Fibroblast of mammary gland (primary cell): ENCODE measurements at places on chromosomes 7 and 10.

DNA sequence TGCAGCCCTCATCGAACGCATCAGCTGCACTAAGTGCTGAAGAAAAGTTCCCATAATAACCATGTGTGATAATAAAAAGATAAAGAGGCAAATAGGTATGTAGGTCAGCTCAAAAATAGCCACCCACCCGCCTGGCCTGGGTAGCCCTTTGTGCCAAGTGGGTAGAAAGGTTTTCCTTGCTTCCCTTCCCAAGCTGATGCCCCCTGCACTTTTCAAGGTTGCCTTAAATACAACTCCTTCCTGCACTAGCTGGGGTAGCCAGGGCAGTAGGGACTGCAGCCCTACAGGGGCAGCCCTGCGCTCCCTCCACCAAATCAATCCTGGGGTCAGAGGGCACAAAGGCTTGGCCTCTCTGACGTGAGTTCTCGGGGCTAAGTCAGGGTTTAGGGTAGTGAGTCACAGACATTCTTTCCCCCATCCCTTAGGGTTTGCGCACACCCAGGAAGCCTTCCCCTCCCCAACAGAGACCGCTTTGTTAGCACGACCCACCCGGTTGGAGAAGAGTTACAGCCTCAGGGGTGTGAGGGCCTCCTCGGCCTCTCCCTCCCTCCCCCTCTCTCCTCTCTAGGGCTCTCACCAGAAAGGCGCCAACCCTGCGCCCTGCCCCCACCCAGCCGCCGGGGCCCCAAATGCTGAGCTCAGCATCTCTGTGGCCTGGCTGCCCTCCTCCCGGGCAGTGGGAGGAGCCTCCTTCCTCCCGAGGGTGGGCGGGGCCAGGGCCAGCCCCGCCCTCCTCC, 13.3 kb upstream of the DDIT4 start:
- peak; percentile 94 for DNase-seq

DNA sequence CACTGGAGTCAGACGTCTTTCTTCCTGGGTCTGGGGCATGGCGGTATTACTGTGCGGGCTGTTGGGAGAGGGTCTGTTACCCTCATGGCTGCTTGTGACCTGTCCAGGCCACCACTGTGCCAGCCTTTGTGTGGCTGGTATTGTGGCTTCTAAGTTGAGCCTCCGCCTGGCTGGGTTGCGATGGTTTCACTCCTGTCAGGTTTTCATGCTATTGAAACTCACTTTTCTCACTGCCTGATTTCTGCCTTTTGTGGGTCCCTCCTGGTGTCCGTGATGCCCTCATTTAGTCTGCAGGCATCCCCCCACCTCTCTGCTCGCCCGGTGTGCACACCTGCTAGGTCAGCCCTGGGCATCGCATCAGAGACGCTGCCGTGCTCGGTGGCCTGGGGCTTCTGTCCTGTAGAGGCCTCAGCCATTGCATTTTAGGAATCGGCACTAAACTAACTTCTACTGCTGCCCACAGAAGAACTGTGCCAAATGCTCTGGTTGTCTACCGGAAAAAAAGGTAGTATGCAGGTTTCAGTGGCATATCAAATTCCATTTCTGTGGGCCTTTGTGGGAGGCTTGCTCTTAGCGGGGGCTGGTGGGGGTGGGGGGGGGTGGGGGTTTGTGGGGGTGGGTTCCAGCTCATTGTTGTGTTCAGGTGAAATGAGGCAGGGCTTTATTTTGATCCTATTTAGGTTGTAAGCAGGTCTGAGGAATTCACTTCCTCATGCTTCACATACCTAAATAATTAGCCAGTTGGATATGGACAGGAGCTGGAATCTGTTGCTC, 64.3 kb downstream of the MGMT start:
- peak; percentile 19 for DNase-seq

GRCh38 chr10:26479766-26480492, 41.8 kb downstream of the APBB1IP start:
- DNase-seq = no peak

DNA sequence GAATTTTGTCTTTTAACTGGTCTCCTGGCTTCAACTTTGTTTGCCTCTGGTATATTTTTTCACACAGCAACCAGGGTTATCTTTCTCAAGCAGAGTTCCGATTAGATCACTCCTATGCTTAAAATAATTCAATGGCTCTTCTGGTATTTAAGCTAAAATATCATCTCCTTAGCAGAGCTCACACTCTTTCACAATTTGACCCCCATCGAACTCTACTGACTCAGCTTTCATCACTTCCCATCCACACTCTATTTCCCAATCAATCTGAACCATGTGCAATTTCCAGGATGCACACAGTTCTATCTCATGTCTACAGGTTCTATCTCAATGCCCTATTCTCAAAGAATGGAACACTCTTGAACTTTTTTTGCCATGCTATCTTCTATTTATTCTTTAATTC, 809.5 kb downstream of the GRID1 start:
- peak; percentile 89 for DNase-seq

DNA sequence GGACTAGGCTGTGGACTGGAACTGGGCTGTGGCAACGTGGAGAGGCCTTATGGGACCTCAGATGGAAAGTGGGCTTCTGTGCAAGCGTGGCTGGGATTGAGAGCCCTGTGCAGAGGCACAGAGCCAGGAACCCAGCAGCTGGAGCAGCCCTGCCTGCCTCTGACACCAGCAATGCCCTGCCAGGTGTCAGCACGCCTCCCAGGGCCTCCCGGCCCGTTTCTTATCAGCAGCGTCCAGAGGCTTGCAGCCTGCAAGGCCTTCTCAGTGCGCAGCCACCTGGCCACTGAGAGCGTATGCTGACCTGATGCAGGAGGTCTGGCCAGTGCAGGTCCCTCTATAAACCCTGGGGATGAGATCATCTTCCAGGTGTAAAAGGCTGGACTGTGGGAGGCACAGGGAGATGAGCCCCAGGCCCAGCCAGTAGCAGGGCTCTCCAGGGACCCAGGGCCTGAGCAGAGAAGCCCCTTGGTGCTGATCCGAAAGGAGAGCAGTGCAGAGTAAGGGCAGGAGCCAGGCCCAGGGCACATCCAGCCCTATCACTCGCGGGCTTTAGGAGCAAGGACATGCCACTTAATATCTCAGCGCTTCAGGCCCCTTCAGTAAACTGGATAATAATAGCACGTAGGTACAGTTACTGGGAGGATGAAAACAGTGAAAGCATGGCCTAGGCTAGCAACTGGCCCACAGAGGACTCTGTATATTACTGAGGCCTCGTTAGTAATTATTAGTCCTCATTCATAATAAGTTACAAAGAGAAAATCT, 38.8 kb upstream of the ANTXRL start:
- DNase-seq = no peak

- DNase-seq = peak; percentile 38
Measured at GRCh38 chr7:132419542-132419941, 156.7 kb downstream of the PLXNA4 start.

GRCh38 chr10:88062798-88063472, 199.5 kb downstream of the PTEN start:
- peak; percentile 21 for DNase-seq

GRCh38 chr10:96890172-96890513, 58.0 kb downstream of the LCOR start:
- no peak for DNase-seq

DNA sequence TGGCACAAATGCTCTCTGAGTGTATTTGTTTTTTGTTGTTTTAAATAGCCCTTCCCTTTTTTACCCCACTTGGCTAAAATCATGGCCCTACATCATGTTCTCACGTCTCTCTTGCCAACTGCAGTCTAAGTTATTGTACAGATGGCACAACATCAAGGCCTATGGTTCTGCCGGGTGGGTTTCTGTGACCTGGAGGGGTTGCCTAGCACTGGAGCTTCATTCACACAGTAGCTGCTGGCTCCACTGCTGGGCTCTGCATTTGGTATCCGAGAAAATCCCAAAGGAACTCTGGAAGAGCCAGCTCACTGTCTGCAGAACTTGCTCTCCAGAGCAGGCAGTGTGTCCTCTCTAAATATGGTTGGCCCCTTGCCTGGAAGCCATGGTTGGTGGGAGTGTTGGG, 120.6 kb downstream of the LRRC4 start:
- DNase-seq = no peak

DNA sequence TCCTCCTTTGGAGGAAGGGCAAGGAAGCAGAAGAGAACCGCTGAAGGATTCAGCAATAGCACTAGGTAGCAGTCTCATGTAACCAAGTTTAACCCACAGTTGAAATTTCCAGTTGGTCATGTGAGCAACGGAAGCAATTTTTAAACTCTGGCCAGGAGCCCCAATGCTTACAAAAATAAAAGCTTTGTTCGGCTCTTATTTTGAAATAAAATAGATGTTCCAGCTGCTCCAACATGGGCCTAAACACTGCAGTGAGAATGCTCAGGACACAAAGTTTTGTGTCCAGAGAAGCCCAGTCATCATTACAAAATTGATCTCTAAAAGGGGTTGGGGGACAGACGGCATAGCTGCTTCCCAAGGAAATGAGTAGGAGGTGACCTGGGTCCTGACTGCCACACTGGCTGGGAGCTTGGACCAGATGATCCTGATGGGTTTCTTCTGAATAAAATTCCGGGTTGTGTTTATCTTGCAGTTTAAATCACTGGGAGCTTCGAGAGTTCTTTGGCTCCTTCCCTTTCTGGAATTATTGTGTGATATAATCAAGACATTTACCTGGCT, 452 bp upstream of the TMEM140 start:
- DNase-seq = peak; percentile 67

- DNase-seq = no peak
Measured at GRCh38 chr7:54546081-54546985, 4.2 kb downstream of the VSTM2A start.

- peak; percentile 38 for DNase-seq
Measured at GRCh38 chr10:88923520-88923919, 29.1 kb downstream of the ACTA2 start.

DNA sequence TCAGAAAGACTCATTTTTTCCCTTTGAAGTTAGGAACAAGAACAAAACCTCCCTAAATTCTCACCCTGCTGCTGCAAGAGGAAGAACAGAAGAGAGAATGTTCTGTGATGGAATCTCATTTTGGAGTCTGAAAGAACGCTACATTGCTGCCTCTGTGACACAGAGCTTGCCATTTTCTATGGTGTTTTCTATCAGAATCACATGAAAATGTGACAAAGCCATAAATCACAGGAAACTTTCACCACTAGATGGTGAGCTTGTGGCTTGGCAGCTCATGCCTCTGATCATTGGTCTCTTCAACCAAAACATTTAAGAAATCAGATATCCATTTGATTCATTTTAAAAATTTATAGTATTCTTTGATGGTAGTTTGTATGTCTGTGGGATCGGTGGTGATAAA, 82.9 kb downstream of the CADPS2 start:
- DNase-seq = peak; percentile 32

DNA sequence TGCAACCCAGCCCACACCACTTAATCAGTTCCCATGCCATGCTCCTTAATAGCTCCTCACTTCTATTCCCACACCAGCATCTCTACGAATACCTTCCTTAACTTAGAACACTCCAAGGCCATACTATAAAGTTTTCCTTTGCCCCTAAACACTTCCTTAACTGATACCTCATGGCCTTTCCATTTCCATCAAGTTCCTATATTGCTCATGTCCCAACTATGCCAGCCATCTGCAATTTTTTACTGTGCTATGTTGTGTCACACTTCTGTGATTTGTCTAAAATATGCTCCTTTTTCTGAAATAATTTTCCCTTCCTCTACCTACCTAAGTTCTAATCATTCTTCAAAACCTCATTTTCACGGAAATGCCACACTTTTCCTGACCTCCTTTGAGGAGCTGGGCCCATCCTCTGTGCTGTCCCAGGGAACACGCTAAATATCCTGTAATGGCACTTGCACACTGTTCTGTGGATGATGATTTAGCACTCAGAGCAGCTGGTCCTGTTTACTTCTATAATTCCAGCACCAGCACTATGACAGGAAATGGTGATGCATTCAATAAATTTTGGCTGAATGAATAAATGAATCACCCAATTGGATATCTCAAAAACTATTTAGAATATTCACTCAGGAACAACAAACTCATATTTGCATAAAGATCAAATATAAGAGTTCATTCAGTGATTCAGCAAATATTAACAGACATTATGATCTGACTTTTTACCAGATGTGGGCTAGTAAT, 266.5 kb upstream of the HGF start:
- DNase-seq = peak; percentile 89

DNA sequence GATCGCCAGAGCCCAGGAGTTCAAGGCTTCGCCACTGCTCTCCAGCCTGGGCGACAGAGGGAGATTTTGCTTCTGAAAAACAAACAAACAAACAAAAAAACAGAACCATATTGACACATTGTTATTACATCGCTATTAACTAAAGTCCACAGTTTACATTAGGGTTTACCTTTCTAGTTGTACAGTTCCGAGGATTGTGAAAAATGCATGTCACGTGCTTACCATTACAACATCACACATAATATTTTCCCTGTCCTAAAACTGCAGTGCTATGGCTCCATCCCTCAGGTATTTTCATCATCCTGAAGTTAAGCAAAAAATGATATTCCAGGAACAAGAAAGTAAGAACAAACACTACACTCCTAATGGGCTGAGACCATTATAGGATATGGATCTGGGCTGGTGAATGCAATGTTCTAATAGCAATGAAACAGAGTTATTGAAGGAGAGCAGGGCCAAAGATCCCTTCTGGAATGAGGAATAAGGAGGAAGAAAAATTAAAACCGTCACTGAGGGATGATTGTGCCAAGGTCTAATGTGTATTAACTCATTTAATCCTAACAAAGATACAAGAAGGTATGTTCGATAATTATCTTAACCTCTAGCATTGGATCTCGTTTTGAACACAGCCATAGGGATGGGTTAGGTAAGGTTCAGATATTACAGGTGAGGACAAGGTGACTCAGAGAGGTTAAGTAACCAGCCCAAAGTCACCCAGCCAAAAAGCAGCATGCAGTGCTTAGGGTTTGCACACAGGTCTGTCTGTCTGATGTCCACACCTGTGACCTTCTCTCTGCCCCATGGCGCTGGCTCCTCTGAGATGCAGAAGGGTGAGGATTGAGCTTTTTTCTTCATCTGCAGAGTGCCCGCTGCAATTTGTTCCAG, 14.0 kb upstream of the CUX1 start:
- DNase-seq = no peak

GRCh38 chr7:54014765-54015164, 527.4 kb upstream of the VSTM2A start:
- no peak for DNase-seq

- no peak for DNase-seq
Measured at GRCh38 chr7:119026391-119026790, 801.9 kb downstream of the ANKRD7 start.

GRCh38 chr10:111732166-111732785, 451.3 kb downstream of the GPAM start:
- DNase-seq = no peak

- no peak for DNase-seq
Measured at GRCh38 chr10:77717336-77717735, 79.7 kb upstream of the KCNMA1 start.

DNA sequence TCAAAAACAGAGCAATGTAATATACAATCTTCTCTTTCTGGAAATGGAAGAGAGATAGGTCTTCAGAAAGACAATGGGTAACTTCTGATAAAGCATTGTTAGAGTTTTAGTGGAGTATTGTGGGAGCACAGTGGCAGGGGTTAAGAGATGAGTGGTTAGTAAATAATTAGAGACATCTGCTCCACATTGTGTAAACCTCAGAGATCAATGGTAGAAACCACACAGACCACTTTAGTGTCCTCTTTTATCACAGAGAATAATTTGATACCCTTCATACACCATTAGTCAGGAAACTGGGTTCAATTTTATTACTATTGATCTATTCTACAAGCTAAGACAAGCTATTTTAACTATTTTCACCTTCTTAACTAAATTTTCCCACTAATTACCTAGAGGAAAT, 35.9 kb upstream of the MAGI2 start:
- peak; percentile 14 for DNase-seq

- DNase-seq = peak; percentile 84
Measured at GRCh38 chr10:104350127-104350635, 3.5 kb upstream of the CFAP58 start.

GRCh38 chr7:97480772-97481390, 251.0 kb upstream of the TAC1 start:
- DNase-seq = no peak
